NCI-H2081 (cell line): ENCODE measurements at places on chromosomes 7 and 10.

GRCh38 chr7:17307969-17308648 lies 9.7 kb downstream of the AHR start:
- no peak for DNase-seq

GRCh38 chr7:149476791-149477190 lies 15.9 kb upstream of the ZNF777 start:
- no peak for DNase-seq

GRCh38 chr10:102153093-102153620 lies 968 bp downstream of the NOLC1 start:
- DNase-seq: no peak

DNA sequence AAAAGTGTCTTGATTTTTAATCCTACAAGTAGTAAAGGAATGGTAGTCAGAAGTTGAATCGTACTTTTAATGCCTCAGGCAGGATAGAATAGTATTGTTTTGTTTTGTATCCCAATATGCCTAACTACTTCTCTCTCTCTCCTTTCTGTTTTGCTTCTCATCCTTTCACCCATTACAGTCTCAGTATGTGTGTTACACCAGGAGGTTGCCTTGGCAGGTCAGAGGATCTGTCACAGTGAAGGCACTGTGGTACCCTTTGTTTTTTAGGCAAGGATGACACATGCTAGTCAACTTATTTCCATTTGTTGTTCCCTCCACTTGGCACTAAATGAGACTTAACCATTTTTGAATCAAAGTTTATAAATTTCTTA lies 94.4 kb downstream of the MAPK8 start:
- DNase-seq: no peak

DNA sequence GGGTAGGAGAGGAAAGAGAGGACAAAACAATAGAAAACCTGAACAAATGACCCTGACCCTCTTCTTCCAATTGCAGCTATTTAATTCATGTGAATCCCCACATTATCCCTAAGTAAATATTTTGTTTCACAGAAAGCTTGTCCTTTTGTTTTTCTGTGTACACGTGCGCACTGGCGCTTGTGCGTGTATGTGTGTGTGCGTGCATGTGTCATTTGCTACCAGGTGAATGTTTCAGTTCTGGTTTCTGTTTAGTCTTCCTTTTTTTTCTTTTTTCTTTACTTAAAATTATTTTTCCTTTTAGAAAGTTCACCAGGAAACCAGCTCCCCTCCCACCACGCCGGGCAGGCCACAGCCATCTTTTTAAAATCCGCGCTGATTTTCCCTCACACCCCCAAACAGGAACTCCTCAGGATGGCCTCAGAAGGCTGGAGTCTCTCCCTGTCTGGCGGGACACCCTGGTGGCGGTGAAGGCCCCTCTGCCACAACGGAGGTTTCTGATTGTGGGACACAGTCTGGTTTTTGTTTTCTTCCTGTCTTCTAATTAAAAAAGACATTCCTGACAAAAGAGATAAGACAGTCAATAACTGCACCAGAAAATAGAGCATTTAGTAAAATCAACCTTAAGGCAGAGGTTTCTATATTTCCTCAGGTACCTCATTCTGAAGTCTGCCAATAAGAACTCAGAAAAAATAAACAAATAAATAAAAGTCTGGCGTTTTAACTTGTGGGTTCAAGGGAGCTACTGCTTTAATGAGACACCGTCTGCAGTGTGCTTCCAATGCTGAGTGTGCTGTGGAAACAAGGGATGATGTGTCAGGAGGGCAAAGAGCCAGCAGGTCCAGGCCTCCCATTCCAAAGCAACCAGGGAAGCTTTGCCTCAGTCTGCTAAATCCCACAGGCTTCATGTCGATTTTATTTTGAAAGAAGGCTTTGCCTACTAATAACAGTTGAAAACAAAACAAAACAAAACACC lies 17.4 kb downstream of the IRF5 start:
- DNase-seq: peak; percentile 56

GRCh38 chr10:2150288-2150687 lies 413.0 kb upstream of the ADARB2 start:
- DNase-seq: no peak

GRCh38 chr7:30266686-30267085 lies 17.7 kb upstream of the ZNRF2 start:
- no peak for DNase-seq

- DNase-seq: peak; percentile 93
Observed at GRCh38 chr10:97179731-97180362, 5.9 kb downstream of the SLIT1 start.

- DNase-seq: no peak
Observed at GRCh38 chr7:76394957-76395356, 14.5 kb downstream of the SSC4D start.

GRCh38 chr10:34584164-34584563 lies 230.9 kb downstream of the PARD3 start:
- DNase-seq: no peak

DNA sequence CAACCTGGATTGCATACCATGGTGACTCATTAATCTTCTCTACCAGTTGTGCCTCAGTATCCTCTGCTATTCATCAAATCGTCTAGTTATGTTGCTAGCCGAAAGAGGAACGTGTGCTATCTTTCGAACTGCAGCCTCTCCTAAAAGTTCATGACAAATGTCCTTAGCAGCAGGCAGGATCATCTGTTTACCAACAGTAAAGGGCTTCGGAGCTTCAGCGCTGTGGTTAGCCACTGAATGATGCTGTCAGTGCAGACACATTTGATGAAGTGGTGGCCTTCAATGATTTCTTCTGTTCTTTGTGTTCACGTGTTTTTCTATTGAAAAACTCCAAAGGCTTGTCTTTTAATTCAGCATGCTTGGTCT lies 68.8 kb downstream of the CSTF2T start:
- no peak for DNase-seq

DNA sequence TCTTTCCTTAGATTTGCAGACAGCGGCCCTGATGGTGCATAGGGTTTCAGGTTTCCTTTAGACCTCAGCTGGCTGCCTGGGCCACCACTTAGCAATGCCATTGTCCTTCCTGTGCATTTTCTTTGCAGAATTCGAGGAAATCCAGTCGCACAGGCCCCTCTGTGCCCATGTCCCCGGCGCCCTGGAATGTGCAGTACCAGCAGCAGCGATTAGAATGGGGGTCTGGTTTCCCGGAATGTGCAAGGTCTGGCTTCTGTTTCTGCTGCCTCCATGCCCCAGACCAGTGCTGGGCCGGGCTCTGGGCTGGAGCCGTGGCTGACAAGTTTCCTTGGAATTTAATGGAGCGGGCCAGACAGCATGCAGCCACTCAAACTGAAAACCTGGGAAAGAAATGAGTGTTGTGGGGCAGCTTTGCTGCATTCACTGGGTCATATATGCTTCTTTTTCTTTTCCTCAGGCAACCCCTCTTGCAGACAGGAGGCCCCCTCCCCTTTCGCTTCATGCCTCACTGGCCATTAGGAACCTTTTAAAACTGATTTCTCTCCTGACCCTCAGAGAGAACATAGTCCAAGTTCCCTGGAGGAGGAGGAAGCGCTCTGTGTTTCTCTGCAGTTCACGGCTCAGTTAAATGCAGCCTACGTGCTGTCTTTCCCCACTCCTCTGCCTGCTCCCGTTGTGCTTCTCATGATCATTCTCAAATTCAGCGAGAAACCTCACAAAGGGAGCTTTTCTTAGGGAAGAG lies 14.4 kb downstream of the HTRA1 start:
- no peak for DNase-seq

DNA sequence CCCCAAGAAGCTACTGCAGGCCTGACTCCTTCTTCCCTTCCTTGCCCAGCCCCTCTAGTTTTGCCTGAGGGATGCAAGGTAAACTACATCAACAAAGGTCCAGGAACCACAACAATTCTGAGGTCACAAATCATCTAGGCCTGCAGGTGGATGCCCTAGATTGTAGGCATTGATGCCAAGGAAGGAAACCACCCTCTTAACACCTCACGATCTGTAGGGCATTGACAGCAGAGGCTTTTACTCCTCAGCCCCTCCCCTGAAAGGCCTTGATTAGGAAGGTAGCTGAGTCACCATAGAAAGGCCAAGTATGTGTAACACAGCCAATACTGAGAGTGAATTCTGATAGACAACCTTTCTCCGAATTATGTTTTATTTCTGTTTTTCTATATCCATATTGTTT lies 46.7 kb upstream of the FAM3C start:
- DNase-seq: no peak

GRCh38 chr10:73512207-73512743 lies 16.5 kb upstream of the PPP3CB start:
- no peak for DNase-seq

DNA sequence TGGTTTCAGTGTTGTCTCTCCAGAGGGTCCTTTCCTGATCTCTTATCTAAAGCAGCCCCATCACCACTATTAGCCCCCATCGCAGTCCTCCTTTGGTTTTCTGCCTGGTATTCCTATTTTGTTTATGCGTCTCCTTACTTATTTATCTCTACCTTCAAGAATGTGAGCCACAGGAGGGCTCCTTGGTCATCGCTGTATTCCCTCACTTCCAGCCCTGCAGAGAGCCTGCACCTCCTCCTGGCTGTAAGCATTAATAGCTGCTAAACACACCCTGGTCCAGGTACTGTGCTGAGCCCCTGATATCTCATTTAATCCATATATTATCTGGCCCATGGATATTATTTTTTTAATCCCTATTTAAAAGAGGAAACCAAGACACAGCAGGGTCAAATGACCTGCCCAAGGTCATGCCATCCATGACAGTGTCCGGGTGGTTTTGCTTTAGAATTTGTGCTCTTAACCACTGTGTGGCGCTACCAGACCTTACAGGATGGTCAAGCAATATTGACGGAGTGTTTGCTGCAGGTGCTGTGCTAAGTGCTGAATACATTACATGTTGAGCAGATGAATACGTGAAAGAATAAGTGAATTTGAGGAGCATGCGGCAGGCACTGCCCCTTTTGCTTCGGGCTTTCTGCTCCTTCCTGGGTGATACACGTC lies 227.2 kb downstream of the ADAM12 start:
- peak; percentile 1 for DNase-seq

GRCh38 chr7:133691727-133692610 lies 435.2 kb upstream of the LRGUK start:
- no peak for DNase-seq

- peak; percentile 16 for DNase-seq
Observed at GRCh38 chr7:20317413-20317812, 13.3 kb upstream of the ITGB8 start.

DNA sequence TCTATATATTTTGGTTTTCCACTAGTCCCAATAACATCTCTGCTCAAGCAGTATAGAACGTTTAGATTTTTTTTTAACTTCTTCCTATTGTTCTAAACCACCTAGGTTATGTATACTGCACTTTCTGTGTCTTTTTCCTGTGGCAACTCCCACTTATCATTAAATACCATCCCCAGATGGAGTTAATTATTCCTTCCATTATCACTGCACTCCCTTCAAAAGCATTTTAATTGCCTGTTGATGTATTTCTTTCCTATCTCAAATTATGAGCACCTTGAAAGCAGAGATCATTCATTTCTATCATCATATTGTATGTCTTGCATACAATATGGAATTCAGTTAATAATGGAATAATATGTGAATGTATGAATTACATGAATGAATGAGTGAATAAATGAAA lies 148.0 kb downstream of the HGF start:
- DNase-seq: no peak

- no peak for DNase-seq
Observed at GRCh38 chr7:89549768-89550167, 604.5 kb upstream of the STEAP1 start.

GRCh38 chr10:62719061-62719460 lies 85.5 kb upstream of the ADO start:
- no peak for DNase-seq

DNA sequence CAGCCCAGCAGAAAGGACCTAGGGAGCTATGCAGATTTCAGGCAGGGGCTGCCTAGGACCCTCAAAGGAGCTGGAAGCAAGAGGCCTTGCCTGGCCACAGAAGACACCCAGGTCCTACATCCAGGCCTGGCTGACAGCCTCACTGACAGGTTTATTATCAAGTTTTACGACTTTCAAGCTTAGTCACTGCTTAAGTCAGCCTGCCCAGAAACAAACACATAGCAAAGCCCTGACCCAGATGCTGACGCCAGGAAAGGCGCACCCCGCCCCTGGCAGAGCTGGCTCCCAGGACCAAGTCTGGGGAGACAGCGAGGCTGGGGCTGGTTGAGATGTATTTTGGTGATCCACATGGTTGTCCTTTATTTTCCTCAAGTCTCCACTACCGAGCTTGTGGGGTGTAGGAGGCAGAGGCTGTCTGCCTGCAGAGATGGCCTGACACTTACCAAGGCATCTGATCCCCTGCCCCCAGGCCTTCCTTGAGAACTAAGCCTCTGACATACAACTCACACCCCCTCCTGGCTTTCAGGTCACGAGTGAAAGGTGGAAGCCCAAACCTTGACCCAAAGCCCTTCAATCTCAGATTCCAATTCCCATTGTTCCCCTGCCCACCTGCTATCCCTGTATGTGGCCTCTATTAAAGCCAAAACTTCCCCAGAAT lies 80.7 kb upstream of the EMX2 start:
- DNase-seq: no peak

DNA sequence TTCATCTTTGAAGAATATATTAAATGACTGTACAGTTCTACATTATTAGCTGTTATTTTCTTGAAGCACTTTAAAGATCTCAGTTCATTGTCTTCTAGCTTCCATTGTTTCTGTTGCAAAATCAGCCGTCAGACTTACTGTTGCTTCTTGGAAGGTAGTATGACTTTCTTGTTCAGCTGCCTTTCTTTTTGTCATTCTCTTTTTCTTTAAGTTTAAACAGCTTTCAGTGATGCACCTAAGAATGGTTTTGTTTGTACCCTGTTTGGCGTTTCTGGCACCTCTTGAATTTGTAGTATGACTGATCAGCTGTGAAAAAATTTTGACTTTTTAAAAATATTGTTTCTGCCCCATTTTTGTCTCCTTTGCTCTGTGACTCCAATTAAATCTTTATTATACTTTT lies 9.3 kb downstream of the MKLN1 start:
- DNase-seq: no peak

DNA sequence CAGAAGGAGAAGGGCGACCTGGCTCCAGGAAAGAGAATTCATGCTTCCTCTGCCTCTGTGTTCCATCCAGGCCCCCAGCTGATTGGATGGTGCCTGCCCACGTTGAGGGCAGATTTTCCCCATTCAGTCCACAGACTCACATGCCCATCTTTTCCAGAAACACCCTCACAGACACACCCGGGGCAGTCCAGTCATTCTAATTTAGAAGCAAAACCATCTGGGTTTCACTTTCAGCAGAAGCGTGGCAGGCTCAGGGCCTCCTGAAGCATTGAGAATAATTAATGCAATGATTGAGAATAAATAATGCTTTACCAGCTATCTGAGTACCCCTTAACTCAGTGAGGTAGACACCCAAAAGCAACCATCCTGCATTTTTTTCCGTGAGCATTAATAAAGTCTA lies 30.2 kb upstream of the CREB5 start:
- no peak for DNase-seq

DNA sequence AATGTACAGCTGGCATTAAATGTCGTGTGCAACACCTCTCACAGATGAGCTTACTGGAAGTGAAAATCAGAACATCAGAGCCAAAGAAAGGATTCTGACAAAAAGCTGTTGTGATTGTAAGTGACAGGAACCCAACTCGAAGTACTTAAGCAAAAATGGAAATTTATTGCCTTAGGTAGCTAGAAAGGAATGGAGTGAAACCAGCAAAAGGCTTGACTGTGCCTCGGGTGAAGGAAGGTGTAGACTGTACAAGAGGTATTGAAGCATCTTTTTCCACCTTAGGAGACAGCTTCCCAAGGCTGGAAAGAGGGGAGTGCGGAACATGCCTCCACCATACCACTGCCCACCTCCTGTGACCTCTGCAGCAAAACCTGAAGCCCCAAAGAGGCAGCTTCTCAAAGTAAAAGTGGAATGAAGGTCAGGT lies 27.3 kb upstream of the ITGB1 start:
- no peak for DNase-seq

- no peak for DNase-seq
Observed at GRCh38 chr7:25643770-25644394, 415.6 kb upstream of the NPVF start.

- DNase-seq: peak; percentile 4
Observed at GRCh38 chr10:33790521-33791271, 456.2 kb upstream of the NRP1 start.
